Prostate gland (tissue), 2 donors: ENCODE measurements at places on chromosomes 7 and 10.

GRCh38 chr10:42940487-42941294, 136.2 kb upstream of the RET start:
- DNase-seq: no peak

DNA sequence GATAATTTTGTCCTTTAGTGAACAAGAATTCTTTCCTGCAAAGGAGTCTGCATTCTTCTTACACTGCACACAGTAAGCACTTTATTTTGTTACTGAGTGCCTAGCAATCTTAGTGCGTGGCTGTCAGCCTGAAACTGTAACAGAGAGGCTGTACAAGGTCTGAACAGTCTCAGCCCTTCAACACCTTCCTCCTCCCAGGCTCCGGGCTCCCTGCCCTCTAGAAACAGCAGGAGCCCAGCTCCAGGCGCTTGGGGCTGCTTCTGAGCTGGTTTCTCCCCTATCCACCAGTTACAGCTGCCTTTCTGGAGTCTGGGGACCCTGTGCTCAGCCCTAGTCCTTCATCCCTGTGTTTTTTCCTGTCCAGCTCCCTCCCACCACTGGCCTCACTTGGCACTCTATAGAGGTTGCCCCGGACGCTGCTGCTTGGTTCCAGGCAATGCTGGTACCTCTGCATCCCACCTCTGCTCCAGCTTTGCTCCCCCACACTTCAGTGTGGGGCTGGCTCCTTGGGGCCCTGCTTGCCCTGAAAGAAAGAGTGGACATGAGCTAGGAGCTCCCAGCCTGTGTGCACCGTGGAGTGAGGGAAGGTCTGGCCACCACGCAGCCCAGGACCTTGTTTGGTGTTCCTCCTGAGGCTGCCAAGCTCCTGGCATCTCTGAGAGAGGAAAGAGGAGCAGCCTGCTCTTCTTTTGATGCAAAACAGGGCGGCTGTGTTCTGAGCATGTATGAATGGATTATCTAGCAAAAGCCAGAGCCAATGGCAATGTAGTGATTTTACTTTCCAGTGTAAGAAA, 251.2 kb upstream of the GRB10 start:
- DNase-seq: no peak

- DNase-seq: no peak
Measured at GRCh38 chr7:31251441-31251840, 89.1 kb downstream of the NEUROD6 start.

DNA sequence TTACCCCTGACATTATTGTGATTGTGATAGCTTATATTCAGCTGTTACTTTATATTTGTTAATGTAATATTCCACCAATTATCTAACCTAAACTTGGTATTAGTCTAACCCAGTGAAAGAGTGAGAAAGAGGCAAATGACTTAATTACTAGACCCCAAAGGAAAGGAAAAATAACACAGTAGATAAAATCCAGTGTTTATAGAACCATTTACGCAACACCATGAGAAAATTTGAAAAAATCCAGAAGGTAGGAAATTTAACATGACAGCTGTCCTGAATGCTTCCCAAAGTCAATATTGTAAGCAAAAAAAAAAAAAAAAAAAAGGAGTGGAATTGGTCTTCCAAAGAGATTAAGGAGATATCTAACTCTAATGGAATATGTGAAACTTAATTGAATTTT, 741.5 kb upstream of the GHITM start:
- no peak for DNase-seq

DNA sequence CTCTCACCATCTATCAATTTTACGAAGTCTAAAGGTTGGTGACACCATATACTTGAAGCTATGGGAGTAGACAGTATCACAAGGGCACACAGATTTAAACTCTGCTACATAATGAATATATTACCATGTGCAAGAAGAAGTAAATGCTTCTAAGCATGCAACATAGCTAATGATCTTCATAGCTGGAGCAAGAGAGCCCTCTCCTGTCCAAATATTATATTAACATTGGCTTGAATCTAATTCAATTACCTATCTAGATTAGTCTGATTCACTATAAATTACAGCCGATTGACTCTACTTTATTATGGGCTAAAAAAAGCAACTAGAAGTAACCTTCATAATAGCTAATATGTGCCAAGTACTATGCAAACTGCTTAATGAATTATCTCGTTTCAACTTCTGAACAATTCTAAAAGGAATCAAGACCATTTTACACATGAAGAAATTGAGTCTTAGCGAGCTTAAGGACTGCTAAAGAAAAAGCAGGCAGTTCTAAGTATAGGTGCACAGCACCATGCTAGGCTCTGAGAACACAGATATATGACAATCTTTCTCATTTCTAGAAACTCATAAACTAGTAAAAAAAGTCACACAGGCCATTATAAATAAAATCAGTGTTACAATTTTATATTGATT, 21.9 kb downstream of the FRA10AC1 start:
- no peak for DNase-seq

- no peak for DNase-seq
Measured at GRCh38 chr10:115093776-115094408, 727 bp downstream of the ATRNL1 start.

- DNase-seq: no peak
Measured at GRCh38 chr10:69649786-69650550, 19.9 kb downstream of the FAM241B start.

- no peak for DNase-seq
Measured at GRCh38 chr7:134422638-134423037, 36.3 kb downstream of the AKR1B1 start.

DNA sequence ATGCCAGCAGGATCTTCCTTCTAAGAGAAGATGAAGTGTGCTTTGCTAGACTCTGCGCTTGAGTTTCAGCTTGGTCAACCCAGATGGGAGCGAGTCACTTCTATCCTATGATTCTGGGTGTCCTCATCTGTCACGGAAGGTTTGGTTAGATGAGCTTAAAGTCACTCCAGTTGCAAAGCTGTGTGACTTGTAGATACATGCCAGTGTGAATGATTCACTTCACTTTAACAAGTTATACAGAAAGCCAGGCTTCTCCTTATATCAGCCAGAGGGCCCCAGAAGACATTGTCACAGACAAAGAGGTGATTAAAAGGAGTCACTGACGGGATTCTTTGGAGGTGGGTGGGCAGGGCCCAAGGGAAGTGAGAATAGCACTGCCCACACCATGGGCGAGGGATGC, 122.6 kb upstream of the PFKP start:
- no peak for DNase-seq

DNA sequence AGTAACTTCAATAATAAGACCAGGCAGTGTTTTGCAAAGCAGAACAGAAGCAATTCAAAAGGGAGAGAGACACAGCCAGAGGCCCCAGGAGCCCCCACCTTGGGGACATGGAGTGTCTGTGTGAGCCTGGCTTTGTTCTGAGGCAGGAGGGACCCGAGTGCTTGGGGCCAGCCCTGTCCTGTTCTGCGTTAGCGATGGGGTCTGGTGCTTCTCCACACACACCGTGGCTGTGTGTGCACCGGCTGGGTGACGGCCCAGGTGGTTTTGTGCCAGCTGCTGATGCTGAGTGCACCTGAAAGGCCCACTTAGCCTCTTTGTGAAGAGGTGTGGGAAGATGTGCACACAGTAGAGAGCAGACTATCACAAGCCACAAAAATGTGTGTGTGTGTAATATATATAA, 468.9 kb downstream of the DNAJB6 start:
- DNase-seq: no peak

DNA sequence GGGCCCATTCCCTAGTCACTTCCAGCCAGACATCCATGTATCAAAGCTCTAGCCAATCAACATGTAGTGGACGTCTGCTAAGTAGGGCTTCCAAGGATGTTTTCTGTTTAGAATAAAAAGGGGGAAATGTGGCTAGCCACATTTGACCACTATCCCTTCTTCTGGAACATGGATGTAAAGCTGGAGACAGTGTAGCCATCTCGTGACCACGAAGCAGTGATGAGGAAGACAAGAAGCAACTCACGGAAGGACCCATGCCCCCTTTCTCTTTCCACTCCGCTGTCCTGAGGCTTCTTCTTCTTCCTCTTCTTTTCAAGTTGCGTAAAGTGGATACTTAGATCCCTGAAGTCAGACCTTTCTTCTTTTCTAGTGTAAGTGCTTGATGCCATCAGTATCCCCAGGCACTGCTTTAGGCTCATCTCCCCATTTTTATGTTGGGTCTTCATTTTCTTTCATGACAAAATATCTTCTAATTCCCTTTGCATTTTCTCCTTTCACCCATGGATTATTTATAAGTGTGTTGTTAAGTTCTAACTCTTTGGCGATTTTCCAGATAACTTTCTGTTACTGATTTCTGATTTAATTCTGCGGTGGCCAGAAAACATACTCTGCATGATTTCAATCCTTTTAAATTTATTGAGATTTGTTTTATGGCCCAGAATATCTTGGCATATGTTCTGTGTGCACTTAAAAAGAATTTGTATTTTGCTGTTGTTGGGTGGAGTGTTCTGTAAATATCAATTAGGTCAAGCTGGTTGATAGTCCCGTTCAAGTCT, 594.5 kb downstream of the SDK1 start:
- DNase-seq: no peak

DNA sequence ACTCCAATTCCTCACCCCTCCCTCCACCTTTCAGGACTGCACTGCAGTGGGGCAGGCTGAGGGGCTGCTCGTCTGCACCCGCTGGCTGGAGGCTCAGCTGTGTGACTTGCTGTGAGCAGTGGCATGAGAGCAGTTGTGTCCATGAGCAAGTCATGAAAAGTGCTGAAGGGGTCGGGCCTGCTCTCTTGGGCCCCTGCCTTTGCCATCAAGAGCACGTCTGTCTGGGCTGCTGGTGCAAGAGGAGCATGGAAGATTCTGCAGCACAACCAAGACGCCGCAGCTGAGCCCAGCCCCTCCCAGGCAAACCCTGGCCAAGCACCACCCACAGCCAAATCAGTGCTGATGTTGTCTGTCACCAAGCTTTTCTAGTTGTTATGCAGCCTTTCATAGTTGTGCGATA, 284.3 kb downstream of the TCERG1L start:
- DNase-seq: no peak

GRCh38 chr7:48074204-48074654, 14.8 kb upstream of the UPP1 start:
- no peak for DNase-seq

DNA sequence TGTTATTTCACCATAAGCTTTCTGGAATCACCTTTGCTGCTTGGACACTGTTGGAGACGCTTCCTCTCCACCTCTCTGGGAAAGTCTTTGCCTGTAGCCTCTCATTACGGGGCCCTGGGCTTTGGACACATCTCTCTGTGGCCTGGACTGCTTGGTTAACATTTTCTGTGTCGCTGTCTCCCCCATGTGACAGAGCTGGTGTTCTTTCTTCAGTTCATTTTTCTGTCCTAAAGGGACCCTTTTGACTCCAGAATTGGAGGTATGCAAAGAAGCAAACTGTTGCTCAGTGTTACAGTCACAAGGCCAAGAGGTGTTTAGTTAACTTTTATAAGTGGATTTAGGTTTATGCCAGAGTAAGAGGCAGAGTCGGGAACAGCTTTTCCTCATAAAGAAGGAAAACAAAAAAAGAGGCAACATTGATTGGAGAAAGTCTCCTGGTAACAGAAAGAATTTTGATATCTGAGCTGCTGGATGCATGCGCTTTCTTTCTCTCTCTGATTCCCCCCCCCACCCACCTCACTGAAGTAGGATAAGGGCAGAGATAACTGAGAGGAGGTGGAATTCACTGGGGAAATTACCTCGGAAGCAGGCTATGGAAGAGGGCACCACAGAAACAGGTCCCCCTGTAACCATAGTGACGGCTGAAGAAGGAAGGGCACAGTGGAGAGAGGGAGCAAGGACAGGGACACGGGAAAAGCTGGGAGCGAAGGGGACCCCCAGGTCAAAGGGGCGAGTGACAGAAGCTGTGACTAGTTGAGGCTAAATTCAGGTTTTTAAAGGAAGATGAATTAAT, 57.8 kb downstream of the LGI1 start:
- no peak for DNase-seq

DNA sequence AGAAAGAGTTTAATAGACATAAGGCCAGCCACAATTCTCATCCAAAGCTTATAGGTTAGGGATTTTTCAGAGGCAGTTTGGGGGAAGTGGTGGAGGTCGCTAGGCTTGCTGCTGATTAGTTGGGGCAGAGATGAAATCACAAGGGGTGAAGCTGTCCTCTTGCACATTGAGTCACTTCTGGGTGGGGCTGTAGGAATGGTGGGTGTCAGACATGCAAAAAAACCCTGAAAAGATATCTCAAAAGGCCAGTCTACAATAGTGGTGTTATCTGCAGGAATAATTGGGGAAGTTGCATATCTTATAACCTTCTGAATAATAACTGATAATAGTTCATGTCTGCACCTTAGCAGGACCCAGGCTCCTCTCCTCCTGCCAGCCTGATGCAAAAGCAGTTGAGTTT, 2.1 kb downstream of the FAM24B start:
- DNase-seq: no peak

- DNase-seq: no peak
Measured at GRCh38 chr7:129427526-129428045, 6.6 kb upstream of the STRIP2 start.

DNA sequence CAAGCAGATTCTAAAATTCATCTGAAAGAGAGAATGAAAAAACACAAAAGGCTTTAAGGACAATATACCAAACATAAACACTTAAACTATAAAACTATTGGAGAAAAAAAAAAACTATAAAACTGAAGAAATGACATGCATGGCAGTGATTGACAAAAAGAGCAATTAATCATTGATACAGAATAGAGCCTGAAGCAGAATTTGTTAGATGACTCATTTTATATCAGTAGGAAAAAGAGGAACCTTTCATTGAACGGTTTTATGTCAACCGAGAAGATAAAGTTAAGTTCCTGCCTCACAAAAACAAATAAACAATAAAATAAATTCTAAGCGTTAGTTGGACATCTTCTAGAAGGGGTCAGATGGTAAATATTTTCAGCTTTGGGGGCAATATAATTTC, 23.3 kb downstream of the NPY start:
- DNase-seq: no peak

DNA sequence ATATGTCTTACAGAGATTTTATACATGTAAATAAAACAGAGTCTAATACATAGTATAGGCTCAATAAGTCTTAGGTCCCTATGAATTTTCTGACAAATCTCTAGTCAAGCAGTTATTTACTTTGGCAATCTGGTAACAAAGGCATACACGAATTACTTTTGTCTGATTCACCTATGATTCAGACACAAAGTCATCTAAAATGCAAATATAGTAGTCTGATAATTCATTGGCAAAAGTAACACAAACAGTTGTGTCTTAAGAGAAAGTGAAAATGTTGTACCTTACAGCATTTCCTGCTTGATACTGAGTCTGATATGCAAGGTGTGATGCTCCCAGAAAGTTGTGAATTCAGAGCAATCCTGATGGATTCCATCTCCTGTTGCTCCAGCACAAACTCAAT, 209.4 kb upstream of the PRSS1 start:
- no peak for DNase-seq

- DNase-seq: no peak
Measured at GRCh38 chr7:141991140-141991539, 4.5 kb upstream of the MGAM start.

- no peak for DNase-seq
Measured at GRCh38 chr10:58518775-58519174, 6.1 kb downstream of the BICC1 start.

GRCh38 chr7:153920126-153920525, 132.1 kb upstream of the DPP6 start:
- DNase-seq: no peak

GRCh38 chr7:51706851-51707250, 390.2 kb upstream of the COBL start:
- no peak for DNase-seq
